Heart left ventricle (tissue), 16 donors: ENCODE measurements at places on chromosomes 6 and 20. TPM values are rescaled to one million over a fixed set of nuclear protein-coding genes. Genes with fewer than 3 reads are reported as not detected.

TSBP1 gene
- not detected for total RNA-seq

CNKSR3 gene
- 12.3 TPM for total RNA-seq

FNDC1 gene
- total RNA-seq, result 2.4 TPM

VWA7 gene
- 15.1 TPM for total RNA-seq

NNAT gene
- 0.63 TPM for total RNA-seq

PI16 gene
- total RNA-seq, result 27.3 TPM

TMEM14C gene
- total RNA-seq, result 114 TPM

OR2J3 gene
- not detected for total RNA-seq

CASS4 gene
- 3.8 TPM for total RNA-seq

PRELID3B gene
- total RNA-seq, result 49.0 TPM

HRH3 gene
- total RNA-seq, result not detected
